Kidney (tissue), 22 donors: ENCODE measurements at places on chromosomes 11 and 22. TPM values are rescaled to one million over a fixed set of nuclear protein-coding genes. Genes with fewer than 3 reads are reported as not detected.

GRCh38 chr11:41377709-41378394 lies 81.6 kb downstream of the LRRC4C start:
- peak; percentile 35 for DNase-seq

DNA sequence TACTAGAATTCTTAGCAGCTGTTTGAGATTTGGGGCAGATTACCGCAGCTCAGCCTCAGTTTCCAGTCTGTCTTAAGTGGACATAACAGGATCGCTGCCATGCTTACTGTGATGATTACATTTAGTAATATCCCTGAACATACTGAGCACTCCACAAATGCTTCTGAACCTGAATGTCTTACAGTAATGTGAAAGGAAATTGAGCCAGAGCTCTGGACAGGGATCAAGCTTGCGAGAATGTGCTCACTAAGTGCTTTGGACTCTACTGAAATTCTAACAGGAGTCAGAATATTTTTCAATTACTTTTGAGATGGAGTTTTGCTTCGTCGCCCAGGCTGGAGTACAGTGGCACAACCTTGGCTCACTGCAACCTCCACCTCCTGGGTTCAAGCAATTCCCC lies 118.6 kb upstream of the RASSF10 start:
- no peak for DNase-seq

KDM4E gene
- not detected for total RNA-seq

- peak; percentile 78 for DNase-seq
Observed at GRCh38 chr11:44743959-44744557, 17.3 kb downstream of the TSPAN18 start.

DNA sequence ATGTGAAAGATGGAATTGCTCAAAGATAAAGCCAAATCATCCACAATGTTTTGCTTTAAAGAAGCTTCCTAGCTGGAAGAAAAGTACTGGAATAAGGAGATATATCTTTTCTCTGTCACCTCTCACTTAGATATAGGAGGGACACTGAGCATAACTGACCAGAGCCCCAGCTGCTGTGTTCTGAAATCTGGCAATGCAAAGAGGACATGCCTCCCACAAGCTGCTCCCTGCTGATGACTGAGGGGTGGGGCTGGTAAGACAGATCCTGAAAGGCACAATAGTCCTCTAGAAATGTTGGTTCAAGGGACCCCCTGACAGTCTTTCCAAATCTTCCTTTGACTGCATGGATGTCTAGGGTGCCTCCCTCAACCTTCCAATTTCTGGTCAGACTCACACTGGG lies 67.0 kb downstream of the SC5D start:
- DNase-seq, result no peak

- DNase-seq, result no peak
Observed at GRCh38 chr11:81373986-81374385, 1359.7 kb downstream of the FAM181B start.

- no peak for DNase-seq
Observed at GRCh38 chr11:6642957-6643356, 12.7 kb downstream of the DCHS1 start.

TTC36 gene
- total RNA-seq, result 1.1 TPM

DAGLA gene
- total RNA-seq, result 3.9 TPM

C22orf42 gene
- not detected for total RNA-seq

MUC15 gene
- 10.1 TPM for total RNA-seq

NCR3LG1 gene
- 4.5 TPM for total RNA-seq

GRCh38 chr22:41197038-41197972 lies 7.8 kb upstream of the L3MBTL2 start:
- peak; percentile 88 for DNase-seq

DNA sequence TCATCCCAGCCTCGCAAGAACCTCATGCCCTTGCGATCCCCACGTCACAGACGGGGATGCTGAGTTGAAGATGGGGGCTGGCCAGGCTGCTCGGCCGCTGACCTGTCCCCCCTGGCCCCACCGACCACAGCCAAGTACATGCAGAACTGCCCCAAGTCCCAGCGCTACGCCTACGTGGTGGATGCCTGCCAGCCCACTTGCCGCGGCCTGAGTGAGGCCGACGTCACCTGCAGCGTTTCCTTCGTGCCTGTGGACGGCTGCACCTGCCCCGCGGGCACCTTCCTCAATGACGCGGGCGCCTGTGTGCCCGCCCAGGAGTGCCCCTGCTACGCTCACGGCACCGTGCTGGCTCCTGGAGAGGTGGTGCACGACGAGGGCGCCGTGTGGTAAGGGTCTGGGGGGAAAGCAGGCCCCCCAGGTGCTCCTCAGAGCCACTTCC lies 10.0 kb downstream of the MUC5B start:
- peak; percentile 61 for DNase-seq

- no peak for DNase-seq
Observed at GRCh38 chr11:61080986-61081590, 21.2 kb upstream of the CD5 start.

CREB3L1 gene
- 7.3 TPM for total RNA-seq

DNA sequence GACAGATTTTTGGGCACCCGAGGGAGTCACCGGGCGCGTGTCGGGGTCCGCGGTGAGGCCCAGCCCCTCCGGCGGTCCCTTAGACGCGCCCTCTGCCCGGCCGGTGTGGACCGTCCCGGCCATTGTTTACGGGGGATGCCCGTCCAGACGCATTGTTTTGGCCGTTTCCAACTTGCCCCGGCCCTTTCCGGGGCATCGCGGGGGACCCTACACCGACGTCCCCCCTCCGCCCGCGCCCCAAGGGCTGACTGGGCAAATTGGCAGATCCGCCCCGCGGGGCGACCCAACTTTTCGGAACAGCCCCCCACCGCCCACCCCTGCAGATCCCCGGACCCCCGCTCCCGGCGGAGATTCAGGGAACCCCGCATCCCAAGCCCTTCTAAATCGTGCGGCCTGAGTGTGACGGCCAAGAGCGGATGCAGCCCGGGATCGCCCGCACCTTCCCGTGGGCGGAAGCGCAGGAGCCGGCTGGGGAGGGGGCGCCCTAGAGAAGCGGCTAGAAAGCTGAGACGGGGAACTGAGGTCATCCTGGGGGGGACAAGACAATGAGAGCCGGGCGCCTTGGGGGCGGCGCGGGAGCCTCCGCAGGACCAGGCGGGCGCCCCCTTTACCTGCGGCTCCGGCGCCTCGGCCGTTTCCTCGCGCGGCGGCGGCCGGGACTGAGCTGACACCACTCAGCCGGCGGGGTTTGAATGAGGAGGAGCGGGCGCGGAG lies 17.1 kb upstream of the CCT8L2 start:
- no peak for DNase-seq

- DNase-seq, result no peak
Observed at GRCh38 chr22:50620593-50621355, 7.2 kb downstream of the ARSA start.

DNA sequence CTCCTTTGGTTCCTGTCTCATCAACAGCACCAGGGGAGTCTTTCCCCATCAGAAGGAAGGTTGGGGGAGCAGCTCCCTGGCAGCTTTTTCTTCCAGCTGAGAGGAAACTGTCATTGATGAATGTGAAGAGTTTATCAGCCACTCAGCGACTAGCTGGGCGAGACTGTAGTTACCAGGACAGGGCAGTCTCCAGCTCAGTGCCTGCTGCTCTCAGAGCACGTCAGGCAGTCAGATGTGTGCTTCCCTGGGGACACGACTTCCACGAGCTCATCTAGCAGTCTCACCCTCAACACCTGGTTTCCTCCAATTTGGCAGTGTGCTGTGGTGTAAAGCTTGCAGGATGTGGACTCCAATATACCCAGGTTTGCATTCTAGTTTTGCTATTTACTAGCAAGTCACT lies 12.5 kb upstream of the C1QTNF4 start:
- peak; percentile 20 for DNase-seq

GRCh38 chr11:119772641-119773415 lies 43.8 kb upstream of the NECTIN1 start:
- DNase-seq, result no peak
